Left ventricle myocardium inferior (tissue), 1 donor: ENCODE measurements at places on chromosomes 1 and 21. TPM values are rescaled to one million over a fixed set of nuclear protein-coding genes. Genes with fewer than 3 reads are reported as not detected.
A peak's percentile ranks its signal among the peaks of the same experiment; 100 is the strongest.

DNA sequence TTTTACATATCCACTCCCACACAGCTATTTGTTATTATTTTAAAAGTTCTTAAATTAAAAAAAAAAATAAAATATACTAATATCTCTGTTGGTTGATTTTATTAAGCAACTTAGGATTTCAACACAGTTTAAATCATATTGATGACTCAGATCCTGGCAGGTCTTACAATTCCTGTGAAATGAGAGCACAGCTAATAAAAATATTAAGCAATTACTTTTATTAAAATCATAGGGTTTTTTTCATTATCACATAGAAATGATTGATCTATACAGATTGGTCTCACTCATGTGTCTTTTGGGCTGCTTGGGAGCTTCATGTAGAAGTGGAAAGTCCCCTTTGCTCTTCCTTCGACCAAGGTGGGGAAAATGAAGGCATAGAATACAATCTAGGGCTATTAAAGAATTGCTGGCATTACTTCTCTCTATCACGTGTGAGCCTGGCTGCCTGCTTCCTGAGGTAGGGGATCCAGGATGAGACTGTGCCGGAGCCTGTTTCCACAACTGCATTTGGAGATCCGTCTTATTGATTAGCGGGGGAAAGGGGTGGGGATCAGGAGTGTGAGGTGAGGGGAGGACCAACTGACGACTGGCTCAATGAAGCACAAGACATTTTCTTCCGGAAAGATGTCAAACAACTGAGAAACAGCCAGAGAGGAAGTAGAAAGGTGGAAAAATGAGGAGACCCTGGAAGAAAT lies 858.0 kb downstream of the USP25 start:
- no peak for DNase-seq
- H3K27me3 ChIP-seq: no peaks in the 10 kb centered on the region
- H3K27ac ChIP-seq: peak overlapping the region; percentile 56
- H3K4me1 ChIP-seq: peaks cover 44% of the 10 kb centered on the region
- H3K36me3 ChIP-seq: no peaks in the 10 kb centered on the region

GRCh38 chr1:15001317-15001915 lies 152.1 kb upstream of the TMEM51 start:
- DNase-seq: no peak
- no peaks in the 10 kb centered on the region for H3K36me3 ChIP-seq
- no peaks in the 10 kb centered on the region for H3K27me3 ChIP-seq
- no peak overlapping the region for H3K4me3 ChIP-seq
- no peak overlapping the region for H3K27ac ChIP-seq
- H3K4me1 ChIP-seq: no peaks in the 10 kb centered on the region

- H3K36me3 ChIP-seq: no peaks in the 10 kb centered on the region
- no peak for DNase-seq
- H3K27ac ChIP-seq: no peak overlapping the region
- no peak overlapping the region for H3K4me3 ChIP-seq
- H3K27me3 ChIP-seq: no peaks in the 10 kb centered on the region
These were observed 87.0 kb upstream of the ZC3H11B start for GRCh38 chr1:219699870-219700269.

- no peak for DNase-seq
- H3K27ac ChIP-seq: no peak overlapping the region
- H3K27me3 ChIP-seq: no peaks in the 10 kb centered on the region
- peaks cover 97% of the 10 kb centered on the region for H3K36me3 ChIP-seq
- no peaks in the 10 kb centered on the region for H3K4me1 ChIP-seq
These were observed 21.2 kb downstream of the MCM3AP start for GRCh38 chr21:46264046-46264689.

DNA sequence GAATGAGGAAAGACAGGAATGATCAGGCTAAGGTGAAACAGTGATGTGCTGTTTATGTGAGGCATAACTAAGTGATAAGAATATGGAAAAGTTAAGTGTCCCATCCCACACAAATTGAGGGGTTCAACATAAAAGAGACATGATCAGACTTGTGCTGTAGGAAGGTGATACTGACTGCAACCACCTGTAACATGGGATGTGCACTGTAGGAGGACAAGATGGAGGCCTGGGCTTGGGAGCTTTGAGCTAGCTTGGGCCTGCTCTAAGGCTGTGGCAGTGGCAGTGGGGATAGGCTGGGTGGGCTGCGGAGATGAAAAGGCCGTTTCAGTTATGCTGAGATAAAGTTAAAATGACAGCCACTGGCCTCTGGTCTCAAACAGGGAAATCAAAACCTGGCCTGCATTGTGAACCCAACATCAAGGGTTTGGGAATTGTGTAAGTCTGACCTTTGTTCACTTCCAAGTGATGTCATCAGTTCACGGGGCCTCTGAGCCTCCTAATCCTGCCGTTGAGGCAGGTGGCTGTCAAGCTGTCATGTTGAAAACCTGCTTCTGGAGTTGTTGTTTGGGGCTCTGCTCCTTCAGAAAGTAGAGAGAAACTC lies 61.2 kb upstream of the TENT5C start:
- H3K4me3 ChIP-seq: no peak overlapping the region
- DNase-seq: no peak
- H3K4me1 ChIP-seq: peaks cover 8% of the 10 kb centered on the region
- no peaks in the 10 kb centered on the region for H3K36me3 ChIP-seq

DNA sequence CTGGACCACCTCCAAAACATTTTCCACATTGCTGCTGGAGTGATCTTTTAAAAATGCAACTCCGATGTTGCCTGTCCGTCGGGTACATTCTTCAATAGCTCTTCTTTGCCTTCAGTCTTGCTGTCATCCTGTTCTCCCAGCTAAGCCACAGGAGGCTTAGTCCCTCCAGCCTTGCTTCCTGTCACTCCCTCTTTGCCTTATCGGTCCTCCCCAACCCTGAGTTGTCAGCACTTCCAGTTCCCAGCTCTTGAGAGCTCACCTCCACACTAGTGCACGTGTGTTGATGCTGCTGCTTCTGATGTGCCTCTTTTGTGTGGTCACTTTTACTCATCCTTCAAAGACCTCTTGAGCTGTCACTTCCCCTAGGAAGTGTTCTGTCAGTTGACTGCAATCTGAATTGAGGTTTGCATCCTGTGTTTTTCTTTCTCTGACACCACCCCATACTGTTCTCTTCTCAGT lies 15.3 kb downstream of the UCK2 start:
- H3K4me3 ChIP-seq: no peak overlapping the region
- H3K27me3 ChIP-seq: no peaks in the 10 kb centered on the region
- peaks cover 22% of the 10 kb centered on the region for H3K4me1 ChIP-seq
- no peaks in the 10 kb centered on the region for H3K36me3 ChIP-seq
- no peak overlapping the region for H3K27ac ChIP-seq

DNA sequence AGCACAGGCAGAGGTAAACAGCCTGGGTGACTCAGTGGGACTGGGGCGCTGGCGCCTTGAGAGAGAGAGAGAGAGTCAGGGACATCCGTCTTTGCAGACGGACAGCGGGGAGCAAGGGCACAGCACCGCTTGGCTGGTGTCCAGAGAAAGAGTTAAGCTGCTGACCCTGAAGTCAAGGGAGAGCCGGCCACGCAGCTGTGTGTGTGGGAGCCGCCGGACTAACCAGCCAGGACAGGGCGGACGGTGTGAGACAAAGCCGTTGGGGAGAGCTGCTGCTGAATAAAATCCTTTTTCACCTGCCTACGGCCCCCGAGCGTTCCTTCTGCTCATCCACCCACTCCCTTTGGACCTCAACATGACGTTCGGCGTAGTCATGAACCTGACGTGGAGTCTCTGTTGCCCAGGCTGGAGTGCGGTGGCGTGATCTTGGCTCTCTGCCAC lies 14.5 kb downstream of the CFAP74 start:
- DNase-seq: peak; percentile 45
- H3K27me3 ChIP-seq: peaks cover 60% of the 10 kb centered on the region
- H3K36me3 ChIP-seq: no peaks in the 10 kb centered on the region
- peak overlapping the region; percentile 74 for H3K27ac ChIP-seq
- H3K4me1 ChIP-seq: peaks cover 14% of the 10 kb centered on the region

DNA sequence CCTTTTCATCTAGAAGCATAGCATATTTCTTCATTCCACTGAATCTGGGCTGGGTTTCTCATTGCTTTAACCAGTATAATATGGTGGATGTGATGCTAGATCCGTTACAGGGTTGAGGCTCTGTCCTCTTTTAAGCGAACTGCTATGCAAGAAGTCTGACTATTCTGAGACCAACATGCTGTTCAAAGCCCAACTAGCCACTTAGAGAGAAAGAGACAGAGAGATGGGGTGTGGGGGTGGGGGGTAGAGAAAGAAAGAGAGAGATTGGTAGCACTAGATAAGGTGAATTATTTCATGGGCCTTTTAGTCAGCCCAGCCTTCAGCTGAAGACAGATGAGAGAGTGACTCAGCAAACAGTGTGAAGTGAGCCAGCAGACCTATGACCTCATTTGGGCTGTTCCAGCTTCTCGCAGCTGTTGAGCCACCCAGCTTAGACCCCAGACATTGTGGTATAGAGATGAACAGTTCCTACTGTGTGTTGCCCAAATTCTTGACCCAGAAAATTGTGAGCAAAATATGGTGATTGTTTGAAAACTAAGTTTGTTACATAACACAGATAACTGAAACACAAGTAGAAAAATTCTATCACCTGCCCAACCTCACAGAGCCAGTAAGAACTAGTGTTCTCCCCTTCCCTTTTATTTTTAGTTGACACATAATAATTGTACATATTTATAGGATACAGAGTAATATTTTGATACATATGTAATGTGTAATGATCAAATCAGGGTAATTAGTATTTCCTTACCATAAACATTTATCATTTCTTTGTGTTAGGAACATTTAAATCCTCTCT lies 40.7 kb upstream of the PRKACB start:
- no peak overlapping the region for H3K4me3 ChIP-seq
- no peaks in the 10 kb centered on the region for H3K36me3 ChIP-seq
- peak overlapping the region; percentile 37 for H3K27ac ChIP-seq
- H3K27me3 ChIP-seq: no peaks in the 10 kb centered on the region
- H3K4me1 ChIP-seq: peaks cover 17% of the 10 kb centered on the region

GRCh38 chr1:19974822-19975416 lies 4.5 kb downstream of the PLA2G2A start:
- no peaks in the 10 kb centered on the region for H3K36me3 ChIP-seq
- peaks cover 29% of the 10 kb centered on the region for H3K4me1 ChIP-seq
- peak; percentile 49 for DNase-seq
- peak overlapping the region; percentile 47 for H3K27ac ChIP-seq
- peaks cover 35% of the 10 kb centered on the region for H3K27me3 ChIP-seq

- no peaks in the 10 kb centered on the region for H3K36me3 ChIP-seq
- no peak for DNase-seq
- no peaks in the 10 kb centered on the region for H3K27me3 ChIP-seq
These were observed 98.5 kb downstream of the RERE start for GRCh38 chr1:8718850-8719361.

GRCh38 chr1:28926629-28927265 lies 12.4 kb downstream of the EPB41 start:
- DNase-seq: no peak
- H3K4me3 ChIP-seq: no peak overlapping the region
- H3K36me3 ChIP-seq: no peaks in the 10 kb centered on the region
- peak overlapping the region; percentile 57 for H3K27ac ChIP-seq
- peaks cover 26% of the 10 kb centered on the region for H3K4me1 ChIP-seq

DNA sequence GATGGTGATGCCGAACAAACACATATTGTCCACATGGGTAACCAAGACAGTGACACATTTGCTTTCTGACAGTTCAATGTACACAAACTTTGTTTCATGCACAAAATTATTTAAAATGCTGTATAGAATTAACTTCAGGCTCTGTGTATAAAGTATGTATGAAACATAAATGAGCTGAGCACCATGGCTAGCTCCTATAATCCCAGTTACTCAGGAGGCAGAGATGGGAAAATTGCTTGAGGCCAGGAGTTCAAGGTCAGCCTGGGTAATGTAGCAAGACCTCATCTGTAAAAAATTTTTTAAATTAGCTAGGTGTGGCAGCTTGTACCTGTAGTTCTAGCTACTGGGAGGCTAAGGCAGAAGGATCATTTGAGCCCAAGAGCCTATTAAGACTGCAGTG lies 19.2 kb upstream of the RC3H1 start:
- no peak for DNase-seq
- H3K4me3 ChIP-seq: no peak overlapping the region
- peaks cover 1% of the 10 kb centered on the region for H3K4me1 ChIP-seq
- H3K36me3 ChIP-seq: no peaks in the 10 kb centered on the region

GRCh38 chr1:9410737-9411297 lies 118.1 kb downstream of the SPSB1 start:
- H3K27me3 ChIP-seq: no peaks in the 10 kb centered on the region
- H3K36me3 ChIP-seq: no peaks in the 10 kb centered on the region
- H3K4me3 ChIP-seq: no peak overlapping the region
- peak overlapping the region; percentile 57 for H3K27ac ChIP-seq

DNA sequence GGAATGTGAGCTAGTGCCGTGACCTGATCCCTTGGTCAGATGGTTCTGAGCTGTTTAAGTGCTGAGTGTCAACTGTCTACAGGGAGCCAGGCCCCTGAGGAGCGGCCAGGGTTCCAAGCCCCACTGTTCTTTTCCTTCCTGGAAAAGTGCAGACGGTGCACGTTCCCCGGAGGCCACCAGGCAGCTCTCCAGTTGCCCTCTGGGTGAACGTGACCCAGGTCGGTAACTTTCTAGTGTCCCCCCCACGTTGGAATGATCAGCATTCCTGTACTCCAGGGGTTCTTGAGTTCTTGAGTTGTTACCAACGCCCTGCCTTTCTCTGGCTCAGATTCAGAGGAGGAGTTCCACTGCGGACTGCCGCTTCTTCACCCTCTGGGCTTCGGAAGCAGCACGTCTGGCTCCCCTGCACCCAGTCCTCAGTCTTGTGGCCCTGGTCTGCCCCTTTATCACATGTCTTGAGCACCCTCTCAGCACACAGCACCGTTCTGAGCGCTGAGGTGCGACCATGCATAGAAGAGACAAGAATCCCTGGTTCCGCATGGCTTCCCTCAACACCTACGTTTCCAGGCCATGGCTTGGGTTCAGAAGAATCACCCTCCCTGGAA lies 131.5 kb downstream of the DHRS3 start:
- H3K4me1 ChIP-seq: peaks cover 52% of the 10 kb centered on the region
- peak overlapping the region; percentile 74 for H3K27ac ChIP-seq
- H3K27me3 ChIP-seq: no peaks in the 10 kb centered on the region
- peak; percentile 75 for DNase-seq
- H3K36me3 ChIP-seq: peaks cover 15% of the 10 kb centered on the region

GRCh38 chr1:201251411-201251810 lies 31.9 kb upstream of the PKP1 start:
- H3K4me1 ChIP-seq: no peaks in the 10 kb centered on the region
- DNase-seq: no peak
- no peak overlapping the region for H3K27ac ChIP-seq
- no peaks in the 10 kb centered on the region for H3K36me3 ChIP-seq
- H3K27me3 ChIP-seq: peaks cover 8% of the 10 kb centered on the region
- no peak overlapping the region for H3K4me3 ChIP-seq

DNA sequence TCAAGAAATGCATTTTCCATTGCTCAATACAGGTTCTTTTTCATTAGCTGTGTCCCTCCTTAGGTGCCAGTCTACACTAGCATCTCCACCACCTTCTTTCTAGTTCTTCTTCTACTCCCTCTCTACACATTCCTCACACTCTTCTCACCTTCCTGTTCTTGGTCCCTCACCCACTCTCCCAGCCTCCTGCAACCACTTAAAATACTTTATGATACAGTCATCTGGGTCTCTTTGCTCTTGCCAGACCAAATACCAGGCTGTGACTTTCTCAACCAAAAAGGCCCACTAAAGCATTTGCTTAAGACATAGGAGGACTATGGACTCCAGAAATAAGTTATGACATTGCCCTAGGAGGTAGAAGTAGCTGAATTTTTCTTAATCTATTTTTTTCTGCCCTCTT lies 35.1 kb downstream of the PIGM start:
- DNase-seq: no peak
- H3K27me3 ChIP-seq: no peaks in the 10 kb centered on the region
- H3K4me1 ChIP-seq: peaks cover 32% of the 10 kb centered on the region
- no peak overlapping the region for H3K4me3 ChIP-seq
- peak overlapping the region; percentile 37 for H3K27ac ChIP-seq

Gene PTAFR
- total RNA-seq: 1.5 TPM

Gene KRTAP25-1
- not detected for total RNA-seq

Gene SPRR3
- total RNA-seq: not detected

Gene SHISAL2A
- not detected for total RNA-seq
